ENCODE measurements at places on chromosomes 5 and 9. TPM values are rescaled to one million over a fixed set of nuclear protein-coding genes. Genes with fewer than 3 reads are reported as not detected.

GPR150 gene
- total RNA-seq: 0.23 TPM

CHSY3 gene
- 18.9 TPM for total RNA-seq

SHB gene
- total RNA-seq: 13.4 TPM

PLAC8L1 gene
- total RNA-seq: 0.69 TPM

PCDH1 gene
- total RNA-seq: 69.2 TPM

PLCXD3 gene
- 23.5 TPM for total RNA-seq
